Hippocampal formation (tissue), 2 donors: ENCODE measurements at places on chromosomes 13 and 19.

GRCh38 chr13:83884141-83884540 lies 1.9 kb upstream of the SLITRK1 start:
- DNase-seq, result no peak

- no peak for DNase-seq
Measured at GRCh38 chr13:21045100-21045499, 16.3 kb downstream of the LATS2 start.

- no peak for DNase-seq
Measured at GRCh38 chr13:73401769-73402168, 343.0 kb downstream of the KLF5 start.

- DNase-seq, result no peak
Measured at GRCh38 chr13:30134578-30134977, 172.8 kb downstream of the KATNAL1 start.

GRCh38 chr19:7645656-7646425 lies 8.9 kb downstream of the STXBP2 start:
- no peak for DNase-seq

DNA sequence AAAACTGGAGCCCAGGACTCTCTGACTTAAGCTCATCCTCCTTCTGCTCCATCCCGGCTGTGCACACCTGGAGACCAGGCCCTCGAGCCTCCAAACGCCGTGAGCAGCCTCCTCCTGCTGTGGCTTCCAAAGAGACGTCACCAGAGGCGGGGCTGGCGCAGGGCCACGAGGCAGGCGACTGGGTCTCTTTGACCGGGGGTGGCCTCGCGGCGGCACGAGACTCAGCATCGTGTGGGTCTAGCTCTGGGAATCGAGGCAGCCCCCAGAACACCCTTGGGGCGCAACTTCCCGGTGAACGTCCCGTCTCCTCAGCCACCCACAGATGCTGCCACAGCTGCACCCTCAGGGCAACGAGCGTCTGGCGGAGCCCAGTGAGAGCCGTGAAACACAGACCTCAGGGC lies 22.8 kb downstream of the RASA3 start:
- DNase-seq, result no peak

DNA sequence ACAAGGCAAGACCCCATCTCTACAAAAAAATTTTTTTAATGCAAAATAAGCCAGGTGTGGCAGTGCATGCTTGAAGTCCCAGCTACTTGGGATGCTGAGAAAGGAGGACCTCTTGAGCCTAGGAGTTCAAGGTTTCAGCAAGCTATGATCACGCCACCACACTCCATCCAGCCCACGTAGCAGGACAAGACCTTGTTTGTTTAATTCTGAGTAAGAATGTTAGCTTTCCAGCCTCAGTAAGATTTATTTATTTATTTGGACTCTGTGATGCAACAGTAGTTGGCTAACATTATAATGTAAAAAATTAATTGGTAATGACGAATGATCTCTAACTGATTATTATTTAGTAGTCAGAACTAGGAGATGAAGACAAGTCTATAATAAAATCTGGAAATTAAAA lies 23.3 kb downstream of the N4BP2L2 start:
- DNase-seq, result no peak

GRCh38 chr13:98571955-98572662 lies 4.8 kb downstream of the STK24 start:
- no peak for DNase-seq
